Sigmoid colon (tissue), 7 donors: ENCODE measurements at places on chromosomes 3 and 15. TPM values are rescaled to one million over a fixed set of nuclear protein-coding genes. Genes with fewer than 3 reads are reported as not detected.

- no peak for DNase-seq
Measured at GRCh38 chr3:52801839-52802238, 7.2 kb downstream of the ITIH3 start.

The CD86 gene
- total RNA-seq = 5.5 TPM

The LEKR1 gene
- 1.7 TPM for total RNA-seq

The DLL4 gene
- total RNA-seq = 3.5 TPM

DNA sequence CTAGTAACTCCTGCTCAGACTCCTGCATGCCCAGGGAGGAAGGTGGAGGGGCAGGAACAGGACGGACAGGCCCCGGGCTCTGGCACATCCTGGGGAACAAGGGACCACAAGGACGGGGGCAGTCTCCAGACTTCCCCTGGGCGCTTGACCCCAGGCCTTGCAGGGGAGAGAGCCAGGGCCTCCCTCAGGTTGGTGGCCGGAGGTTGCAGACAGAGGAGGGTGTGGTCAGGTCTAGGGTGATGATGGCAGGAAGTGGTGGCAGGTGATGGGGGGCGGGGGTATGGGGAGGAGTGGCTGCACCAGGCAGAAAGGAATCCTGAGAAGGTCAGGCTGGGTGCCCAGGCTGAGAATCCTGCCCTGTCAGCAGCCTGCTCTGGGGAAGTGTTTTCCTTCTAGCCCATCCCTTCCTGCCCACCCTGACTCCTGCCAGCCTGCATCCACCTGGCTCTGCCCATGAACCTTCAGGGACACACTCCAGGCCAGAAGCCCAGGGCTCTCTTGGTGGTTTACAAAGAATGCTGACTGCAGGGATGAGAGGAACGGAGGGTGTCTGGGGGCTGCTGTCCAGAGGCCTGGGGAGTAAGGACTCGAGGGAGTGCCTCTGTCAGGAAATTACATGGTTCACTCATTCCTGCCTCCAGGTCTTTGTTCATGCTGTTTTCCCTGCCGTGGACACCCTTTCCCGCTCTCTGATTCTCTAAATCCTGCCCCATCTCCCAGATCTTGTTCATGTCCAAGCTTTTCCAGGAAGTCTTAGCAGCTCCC lies 15.8 kb downstream of the LOXL1 start:
- DNase-seq = peak; percentile 61

DNA sequence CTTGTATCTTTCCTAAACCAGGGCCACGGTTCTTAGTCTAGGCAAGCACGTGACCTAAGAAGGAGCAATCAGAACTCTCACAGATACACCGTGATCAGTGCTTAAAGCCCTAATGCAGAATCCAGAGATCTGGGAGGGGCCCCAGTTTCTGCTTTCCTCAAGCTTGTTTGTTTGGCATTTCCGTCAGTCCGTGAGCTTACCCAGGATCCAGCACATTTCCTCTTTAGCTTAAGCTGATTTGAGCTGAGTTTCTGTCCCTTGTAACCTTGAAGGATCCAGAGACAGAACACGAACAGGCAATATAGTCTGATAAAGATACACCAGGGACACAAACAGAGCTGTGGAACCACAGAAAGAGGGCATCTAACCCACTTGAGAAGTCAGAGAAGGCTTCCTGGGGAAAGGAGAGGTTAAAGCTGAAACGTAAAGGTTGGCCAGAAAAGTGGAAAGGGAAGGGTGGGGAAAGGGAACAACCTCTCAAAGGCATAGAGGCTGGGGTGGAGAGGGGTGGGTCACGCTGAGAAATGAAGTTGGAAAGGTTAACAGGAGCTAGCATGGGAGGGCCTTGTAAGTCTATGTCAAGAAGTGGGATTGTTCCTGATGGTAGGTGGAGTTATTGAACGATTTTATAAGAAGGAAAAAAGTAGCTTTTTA lies 42.1 kb upstream of the RARB start:
- no peak for DNase-seq

- DNase-seq = no peak
Measured at GRCh38 chr3:49727154-49727923, 3.6 kb upstream of the GMPPB start.

DNA sequence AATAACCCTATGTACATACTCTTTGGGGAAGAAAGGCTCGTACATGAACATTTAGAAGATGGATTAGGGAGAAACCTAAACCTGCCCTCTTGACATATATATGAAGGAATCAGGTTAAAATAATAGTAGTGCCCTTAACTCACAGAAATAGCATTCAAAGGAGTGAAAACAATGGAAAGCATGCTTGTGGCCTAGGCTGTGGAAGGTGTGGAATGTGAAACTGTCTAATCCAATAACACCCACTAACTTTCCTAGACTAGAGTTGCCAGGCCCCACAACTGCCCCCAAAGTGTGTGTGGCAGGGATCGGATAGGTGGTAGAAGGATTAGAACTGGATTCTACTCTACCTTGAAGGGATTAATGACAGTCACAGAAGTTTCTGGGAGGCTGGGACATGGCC lies 317.4 kb upstream of the LRRFIP2 start:
- DNase-seq = no peak

DNA sequence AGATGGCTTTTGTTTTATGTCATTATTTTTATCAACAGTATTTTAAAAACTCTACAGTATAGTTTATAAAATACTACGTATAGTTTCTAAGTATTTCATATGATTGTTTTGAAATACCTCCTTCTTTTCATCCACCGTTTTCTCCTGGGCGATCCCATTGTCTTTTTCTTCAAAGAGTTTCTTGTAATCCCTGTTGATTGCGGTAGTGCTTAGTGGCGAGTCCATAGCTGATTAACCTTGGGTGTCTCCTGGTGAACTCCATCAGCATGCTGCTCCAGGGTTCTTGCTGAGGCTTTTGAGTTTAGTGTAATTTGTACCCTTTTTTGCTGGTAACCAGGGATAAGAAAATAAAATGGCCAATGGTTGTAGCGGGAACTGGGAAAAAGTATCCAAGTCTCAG lies 3.6 kb downstream of the PIAS1 start:
- DNase-seq = no peak

The CYP11A1 gene
- total RNA-seq = 1.7 TPM

- DNase-seq = no peak
Measured at GRCh38 chr3:29334706-29335105, 53.8 kb downstream of the RBMS3 start.

The WNT7A gene
- not detected for total RNA-seq

- no peak for DNase-seq
Measured at GRCh38 chr3:27360113-27361078, 8.8 kb downstream of the NEK10 start.

- no peak for DNase-seq
Measured at GRCh38 chr3:67858492-67858891, 204.1 kb upstream of the SUCLG2 start.

DNA sequence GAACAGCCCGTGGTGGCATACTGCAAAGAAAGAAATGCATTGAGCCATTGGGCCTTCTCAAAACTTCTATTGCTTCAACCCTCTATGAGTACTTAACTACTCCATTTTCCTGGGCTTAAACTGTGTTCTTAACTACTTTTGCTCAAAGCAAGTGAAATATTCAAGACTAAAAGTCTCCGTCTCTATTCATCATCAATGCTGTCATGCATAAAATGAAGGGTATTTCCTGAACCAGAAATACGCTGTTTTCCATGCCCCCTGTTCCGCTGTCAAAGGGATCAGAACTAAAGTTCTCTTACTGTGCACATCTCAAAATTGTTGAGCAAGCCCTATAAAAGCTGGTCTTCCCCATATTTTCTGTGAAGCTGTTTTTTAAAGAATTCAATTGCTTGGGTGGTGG lies 20.3 kb downstream of the SIAH2 start:
- no peak for DNase-seq

GRCh38 chr3:156732261-156732660 lies 57.9 kb downstream of the TIPARP start:
- DNase-seq = no peak

The IL17RD gene
- 16.8 TPM for total RNA-seq

- DNase-seq = no peak
Measured at GRCh38 chr15:63332367-63333124, 49.1 kb downstream of the CA12 start.

The ZNF654 gene
- total RNA-seq = 18.8 TPM

GRCh38 chr15:93897377-93897776 lies 334.0 kb upstream of the MCTP2 start:
- no peak for DNase-seq

GRCh38 chr3:38566215-38566528 lies 70.0 kb downstream of the EXOG start:
- peak; percentile 54 for DNase-seq

DNA sequence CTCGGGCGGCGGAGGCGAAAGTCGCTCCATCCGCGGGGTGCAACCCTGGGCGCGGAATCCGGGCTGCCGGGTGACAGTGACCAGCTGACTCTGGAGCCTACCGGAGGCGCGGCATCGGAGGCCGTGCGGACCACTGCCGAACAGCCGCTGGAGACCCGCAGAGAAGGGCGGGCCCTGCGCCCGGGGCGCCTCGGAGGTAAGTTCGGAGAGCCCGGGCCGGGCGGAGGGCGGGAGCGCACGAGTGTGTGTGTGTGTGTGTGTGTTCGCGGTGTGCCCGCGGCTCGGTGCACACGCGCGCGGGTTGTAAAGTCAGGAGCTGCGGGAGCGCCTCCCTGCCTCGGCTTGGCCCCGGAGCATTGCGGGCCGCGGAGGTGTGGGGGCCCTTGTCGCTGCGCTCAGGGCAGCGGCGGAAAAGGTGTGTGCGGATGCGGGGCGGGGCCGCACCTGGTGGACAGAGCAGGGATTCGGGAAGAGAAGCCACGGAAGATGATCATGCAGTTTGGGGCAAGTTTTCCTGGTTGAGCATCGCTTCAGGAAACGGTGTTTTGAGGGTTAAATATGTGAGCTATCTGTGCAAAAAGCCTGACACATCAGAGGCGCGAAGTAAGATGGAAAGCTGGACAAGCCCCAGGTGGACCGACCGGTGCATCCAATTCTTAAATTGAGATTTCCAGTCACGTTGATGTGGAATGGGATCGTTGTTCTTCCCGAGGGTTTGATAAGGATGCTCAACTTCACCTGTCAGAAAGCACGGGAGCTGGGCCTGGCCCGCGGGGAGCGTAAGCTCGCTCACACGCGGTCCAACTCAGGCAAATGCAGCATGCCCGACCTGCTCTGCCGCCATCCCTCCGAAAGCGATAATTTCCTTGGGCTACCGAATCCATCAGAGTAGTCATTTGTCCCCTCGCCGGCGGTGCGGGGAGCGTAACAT lies 474 bp downstream of the MINAR1 start:
- no peak for DNase-seq

GRCh38 chr3:128307781-128308469 lies 154.6 kb downstream of the EEFSEC start:
- DNase-seq = no peak

The GPR27 gene
- 0.33 TPM for total RNA-seq

The PYGO1 gene
- 19.7 TPM for total RNA-seq

The ELP6 gene
- 21.6 TPM for total RNA-seq

DNA sequence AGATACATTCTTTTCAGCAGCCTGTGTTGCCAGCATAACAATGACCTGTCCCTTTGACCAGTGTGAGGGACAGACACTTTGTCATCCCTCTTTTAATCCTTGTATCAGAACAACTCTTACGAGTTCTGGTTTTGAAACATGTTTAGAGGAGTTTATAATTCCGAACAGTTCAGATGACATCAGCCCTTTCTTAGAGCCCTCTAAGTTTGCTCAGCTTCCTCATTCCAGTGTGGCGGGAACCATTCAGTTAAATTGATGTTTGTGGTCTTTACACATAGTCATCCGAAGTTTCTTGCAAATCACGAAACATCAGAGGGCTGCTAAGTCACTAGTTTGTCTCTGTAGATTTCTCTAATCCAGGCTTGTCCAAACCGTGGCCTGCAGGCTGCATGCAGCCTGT lies 102.5 kb downstream of the AKAP13 start:
- DNase-seq = no peak

GRCh38 chr3:45968706-45969105 lies 25.4 kb downstream of the CXCR6 start:
- no peak for DNase-seq

GRCh38 chr3:45868650-45869049 lies 17.7 kb upstream of the CCR9 start:
- no peak for DNase-seq

The TLR9 gene
- total RNA-seq = not detected
